GM23248 (cell line): ENCODE measurements at places on chromosomes 5 and 9.

DNA sequence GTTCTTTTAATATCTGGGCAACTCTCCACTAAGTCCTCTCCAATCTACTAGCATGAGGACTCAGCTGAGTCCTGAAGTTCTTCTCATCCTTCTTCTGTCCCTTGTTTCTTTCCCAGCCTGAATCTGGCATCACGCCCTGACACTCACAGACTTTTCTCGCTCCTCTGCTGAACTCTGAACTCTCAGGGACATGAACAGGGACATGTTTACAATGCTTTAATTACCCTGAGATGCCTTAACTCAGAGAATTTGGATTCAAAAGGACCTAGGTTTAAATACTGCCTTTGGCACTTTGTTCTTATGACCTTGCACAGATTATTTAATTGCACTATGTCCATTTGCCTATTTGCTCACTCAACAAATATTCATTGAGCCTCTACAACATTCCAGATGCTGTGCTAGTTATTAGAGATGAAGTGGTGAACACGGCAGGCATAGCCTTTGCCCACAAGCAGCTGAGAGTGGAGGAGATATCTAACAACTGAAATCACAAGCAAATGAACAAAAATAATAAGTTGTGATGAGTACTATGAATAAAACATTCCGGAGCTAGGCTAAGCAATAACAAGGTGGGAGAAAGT lies 106.0 kb downstream of the ADRB2 start:
- DNase-seq: peak; percentile 31

- DNase-seq: peak; percentile 77
Observed at GRCh38 chr9:125807079-125807478, 59.9 kb downstream of the PBX3 start.

DNA sequence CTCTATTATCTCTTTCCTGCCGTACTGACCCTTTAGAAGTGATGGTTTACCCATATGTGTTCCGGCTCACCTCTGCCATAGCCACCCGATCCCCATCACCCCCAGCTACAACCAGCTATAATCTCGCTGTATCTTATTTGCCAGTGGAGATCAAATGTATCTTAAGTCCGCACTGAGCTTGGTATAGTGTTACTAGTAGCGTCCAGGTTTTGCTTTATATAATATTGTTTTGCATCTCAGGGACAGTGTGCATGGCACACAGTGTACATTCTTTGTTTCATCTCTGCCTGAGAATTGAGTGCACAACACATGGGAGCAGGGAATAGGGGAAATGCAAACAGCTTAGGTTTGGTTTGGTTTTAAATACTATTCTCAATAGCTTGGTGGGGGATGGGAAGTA lies 135.8 kb upstream of the SNX2 start:
- no peak for DNase-seq

- no peak for DNase-seq
Observed at GRCh38 chr5:62614355-62614754, 35.7 kb downstream of the LRRC70 start.

DNA sequence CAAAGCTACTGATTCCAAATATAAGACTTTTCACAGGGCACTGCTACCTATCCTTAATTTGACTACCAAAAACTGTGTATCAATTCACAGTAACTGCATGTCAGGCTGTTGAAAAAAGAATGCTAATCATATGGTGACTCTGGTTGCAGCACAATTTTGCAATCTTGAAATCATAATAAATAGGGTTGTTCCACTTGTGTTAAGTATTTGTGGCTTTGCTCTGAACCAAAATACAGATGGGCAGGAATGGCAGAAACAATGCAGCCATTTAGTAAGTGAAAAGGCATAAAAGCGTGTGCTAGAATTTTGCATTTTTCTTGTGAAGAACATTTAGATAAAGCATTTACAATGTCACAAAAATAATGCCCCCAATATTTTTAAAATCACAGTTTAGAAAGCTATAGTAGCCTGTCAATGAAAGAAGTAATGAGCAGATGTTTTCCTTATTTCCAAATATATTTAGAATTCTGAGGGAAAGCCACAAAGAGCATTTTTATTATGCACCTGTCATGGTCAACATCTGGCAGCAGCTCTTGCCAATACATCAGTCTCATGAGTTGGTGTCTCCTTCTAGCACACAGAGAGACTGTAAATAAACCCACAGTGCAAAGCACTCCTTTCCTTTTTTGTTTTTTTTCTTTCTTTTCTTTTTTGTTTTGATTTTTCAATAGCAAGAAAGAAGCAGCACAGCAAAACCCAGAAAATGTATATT lies 54.8 kb upstream of the PAM start:
- no peak for DNase-seq

- DNase-seq: no peak
Observed at GRCh38 chr9:96574931-96575351, 44.7 kb downstream of the CDC14B start.

- DNase-seq: no peak
Observed at GRCh38 chr5:158908425-158909220, 191.1 kb downstream of the EBF1 start.

- DNase-seq: peak; percentile 83
Observed at GRCh38 chr9:27572918-27573633, at the start of gene C9orf72. Gene C9orf72 (minus strand): TSS chr9:27573481. CDS start chr9:27567120, 6,361 bp downstream.

- DNase-seq: no peak
Observed at GRCh38 chr9:116182876-116183275, 29.3 kb downstream of the PAPPA start.

- peak; percentile 8 for DNase-seq
Observed at GRCh38 chr5:59421986-59422941, 471.3 kb downstream of the PDE4D start.

DNA sequence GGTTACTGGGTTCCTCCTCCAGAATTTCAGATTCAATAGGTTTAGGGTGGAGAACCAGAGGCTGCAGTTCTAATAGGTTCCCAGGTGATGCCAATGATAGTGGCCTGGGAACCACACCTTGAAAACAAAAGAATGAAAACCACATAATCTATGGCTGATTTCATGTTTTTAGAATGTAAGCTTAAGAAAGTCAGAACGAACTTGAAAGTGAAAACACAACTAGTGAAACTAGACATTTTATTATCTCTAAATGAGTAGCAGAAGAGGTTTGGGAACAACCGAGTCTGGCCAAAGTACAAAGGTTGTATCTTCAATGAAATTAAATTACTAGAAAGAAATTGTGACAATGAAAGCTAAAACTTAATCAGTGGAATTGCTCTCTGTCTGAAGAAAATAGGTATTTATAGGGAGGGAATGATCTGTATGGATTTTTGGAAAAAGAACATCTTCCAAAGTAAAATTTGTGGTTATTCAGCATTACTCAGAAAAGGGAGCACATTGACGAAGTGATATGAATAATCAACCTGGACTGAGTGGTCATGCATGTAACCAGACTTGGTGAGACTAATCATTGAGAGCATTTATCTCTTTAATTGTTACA lies 24.9 kb upstream of the CEP120 start:
- DNase-seq: no peak

DNA sequence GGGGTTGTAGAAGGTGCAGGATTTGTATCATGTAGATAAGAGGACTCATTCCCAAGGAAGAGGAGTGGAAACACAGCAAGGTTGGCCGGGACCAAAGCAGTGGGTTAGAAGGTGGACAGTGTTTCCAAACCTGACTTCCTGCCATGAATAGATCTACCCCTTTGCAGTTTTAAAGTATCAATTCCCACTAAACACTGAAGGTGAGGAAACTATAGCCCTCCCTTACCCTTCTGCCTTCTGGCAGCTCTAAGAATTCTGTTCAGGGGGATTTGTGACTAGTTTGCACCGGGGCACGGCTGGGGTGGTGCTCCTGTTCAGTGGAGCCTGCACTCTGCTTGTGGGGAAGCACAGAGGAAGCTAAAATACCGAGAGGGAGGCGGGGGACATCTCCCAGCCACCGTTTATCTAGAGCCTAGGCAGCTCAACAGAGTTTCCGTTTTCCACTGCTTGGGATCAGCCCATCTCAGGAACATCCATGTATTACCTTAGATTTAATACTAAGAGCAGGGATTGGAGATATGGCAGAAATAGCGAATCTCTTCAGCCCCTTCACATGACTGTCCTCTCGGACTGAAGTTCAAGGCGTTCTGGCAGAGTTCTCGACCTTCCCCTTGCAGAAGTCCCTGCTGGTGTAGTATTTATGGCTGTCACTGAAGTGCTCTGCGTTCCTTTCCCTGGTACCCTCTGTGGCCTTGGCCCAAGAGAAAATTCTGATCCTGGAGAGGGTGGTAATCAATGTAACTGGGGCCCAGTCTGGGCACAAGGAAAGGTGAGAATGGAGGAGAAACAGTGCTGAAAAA lies 5.4 kb downstream of the ISL1 start:
- no peak for DNase-seq

DNA sequence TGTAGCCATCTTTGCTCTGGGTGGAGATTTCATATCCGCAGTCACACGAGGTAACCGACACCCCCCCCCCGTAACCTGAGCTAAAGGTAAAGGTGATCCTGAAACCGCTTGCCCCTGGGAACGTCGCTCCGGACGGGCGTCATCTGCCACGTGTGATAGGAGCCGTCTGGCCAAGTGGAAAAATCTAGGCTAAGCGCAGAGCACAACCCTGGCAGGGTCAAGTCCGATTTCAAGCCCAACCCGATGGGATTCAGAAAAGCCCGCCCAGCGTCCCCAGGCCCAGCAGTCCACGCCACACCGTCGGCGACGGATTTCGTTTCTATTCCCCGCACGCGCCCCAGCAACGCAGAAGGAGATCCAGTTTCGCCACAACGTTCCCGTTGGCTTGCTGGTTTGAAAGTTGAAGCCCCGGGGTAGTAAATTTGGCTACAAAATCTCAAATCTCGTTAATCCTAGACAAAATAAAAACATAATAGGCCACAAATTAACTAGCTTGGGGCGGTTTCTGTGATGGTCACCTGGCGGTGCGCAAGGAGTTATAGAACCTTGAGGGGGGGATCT lies 32.4 kb upstream of the NFIB start:
- no peak for DNase-seq

DNA sequence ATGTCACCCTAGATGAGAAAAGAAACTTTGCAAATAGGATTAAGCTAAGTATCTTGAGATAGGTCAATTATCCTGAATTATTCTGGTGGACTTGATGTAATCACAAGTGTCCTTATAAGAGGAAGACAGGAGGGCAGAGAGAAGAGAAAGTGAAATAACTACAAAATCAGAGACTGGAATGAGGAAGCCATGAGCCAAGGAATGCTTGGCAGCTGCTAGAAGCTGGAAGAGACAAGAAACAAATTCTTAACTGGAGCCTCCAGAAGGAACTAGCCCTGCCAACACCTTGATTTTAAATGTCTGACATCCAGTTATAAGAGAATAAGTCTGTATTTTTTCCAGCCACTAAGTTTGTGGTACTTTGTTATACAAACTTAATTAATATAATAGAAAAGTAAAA lies 480.0 kb downstream of the NR2F1-AS1 start:
- DNase-seq: peak; percentile 26

DNA sequence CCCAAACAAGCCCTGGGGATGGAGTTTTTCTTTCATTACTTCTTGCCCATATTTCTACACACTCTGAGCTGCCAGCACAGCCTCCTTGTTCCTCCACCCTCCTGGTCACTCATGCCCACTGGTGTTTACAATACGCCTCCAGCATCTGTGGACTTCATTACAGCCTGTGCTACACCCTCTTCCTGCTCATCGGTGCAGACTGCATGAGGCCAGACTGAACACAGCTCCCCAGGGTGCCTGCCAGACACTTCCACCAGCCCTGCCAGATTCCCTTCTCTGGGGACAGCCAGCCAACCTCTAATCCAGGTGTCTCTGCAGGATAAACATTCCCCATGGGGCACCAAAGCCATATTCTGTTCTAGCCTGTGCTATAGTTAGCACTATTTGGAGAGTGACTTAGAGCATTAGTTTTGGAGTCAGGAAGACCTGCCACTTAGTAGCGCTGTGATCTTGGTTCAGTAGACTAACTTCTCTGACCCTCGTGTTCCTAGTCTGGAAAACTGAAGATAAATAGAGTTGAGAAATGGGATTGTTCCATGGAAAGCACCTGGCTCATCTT lies 163.8 kb upstream of the KLF4 start:
- DNase-seq: no peak

GRCh38 chr5:39446231-39446630 lies 21.5 kb upstream of the DAB2 start:
- DNase-seq: peak; percentile 48

GRCh38 chr9:87570000-87570908 lies 72.6 kb downstream of the DAPK1 start:
- DNase-seq: no peak

- peak; percentile 72 for DNase-seq
Observed at GRCh38 chr5:142644127-142644526, 41.8 kb downstream of the FGF1 start.

DNA sequence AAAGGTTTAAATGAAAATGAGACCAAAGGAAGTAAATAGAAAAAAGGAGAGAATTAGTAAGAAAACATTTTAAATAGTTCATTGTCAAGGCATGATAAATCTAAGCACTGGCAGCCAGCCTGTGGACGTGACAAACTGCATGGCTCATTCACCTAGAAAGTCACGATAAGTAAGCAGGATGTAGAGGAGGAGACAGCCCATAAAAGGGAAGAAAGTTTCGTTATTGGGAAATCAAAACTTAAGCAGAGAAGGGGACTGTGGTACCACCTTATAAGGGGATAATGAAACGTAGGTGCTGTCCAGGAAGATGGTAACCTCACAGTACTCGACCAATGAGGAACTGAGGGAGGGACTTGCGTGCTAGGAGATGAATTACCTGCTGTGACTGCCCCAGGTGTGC lies 494.5 kb upstream of the GRAMD2B start:
- no peak for DNase-seq

GRCh38 chr9:103839197-103839596 lies 254.9 kb upstream of the SMC2 start:
- DNase-seq: no peak

- no peak for DNase-seq
Observed at GRCh38 chr9:8019636-8020035, 220.1 kb upstream of the DMAC1 start.

- DNase-seq: peak; percentile 85
Observed at GRCh38 chr9:128072144-128073021, 4.4 kb downstream of the SLC25A25 start.

GRCh38 chr9:135786146-135786690 lies 84.2 kb downstream of the KCNT1 start:
- no peak for DNase-seq

DNA sequence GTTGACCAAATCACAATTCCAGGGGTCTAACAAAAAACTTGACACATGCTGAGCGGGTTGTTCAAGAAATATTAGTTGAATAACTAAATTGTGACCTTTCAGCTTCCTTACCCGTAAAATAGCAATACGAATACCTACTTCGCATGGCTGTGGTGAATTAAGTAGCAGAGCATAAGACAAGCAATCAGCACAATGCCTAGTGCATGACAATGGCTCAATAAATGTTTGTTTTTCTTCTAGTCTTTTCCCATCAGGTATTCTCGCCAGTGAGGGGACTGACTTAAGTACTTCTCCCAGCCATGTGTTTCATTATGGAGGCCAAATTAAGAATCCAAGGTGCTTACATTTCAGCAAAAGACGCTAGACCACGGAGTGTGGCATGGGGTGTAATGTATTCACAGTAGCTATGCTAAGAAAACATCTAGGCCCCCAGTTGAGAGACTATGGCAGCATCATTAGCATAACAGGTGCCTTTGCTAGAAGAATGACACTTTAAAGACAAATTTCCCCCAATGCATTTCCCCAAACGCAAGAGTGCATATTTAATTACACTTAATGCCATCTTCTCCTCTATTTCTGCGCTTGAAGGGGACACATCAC lies 145.9 kb downstream of the ASTN2 start:
- no peak for DNase-seq

- DNase-seq: peak; percentile 9
Observed at GRCh38 chr5:95565280-95565920, 10.5 kb downstream of the ARSK start.
